SK-N-SH treated with all-trans-retinoic acid at 6 μM for 48 hours (cell line): ENCODE measurements at places on chromosomes 7 and 10.
A peak's percentile ranks its signal among the peaks of the same experiment; 100 is the strongest.

DNA sequence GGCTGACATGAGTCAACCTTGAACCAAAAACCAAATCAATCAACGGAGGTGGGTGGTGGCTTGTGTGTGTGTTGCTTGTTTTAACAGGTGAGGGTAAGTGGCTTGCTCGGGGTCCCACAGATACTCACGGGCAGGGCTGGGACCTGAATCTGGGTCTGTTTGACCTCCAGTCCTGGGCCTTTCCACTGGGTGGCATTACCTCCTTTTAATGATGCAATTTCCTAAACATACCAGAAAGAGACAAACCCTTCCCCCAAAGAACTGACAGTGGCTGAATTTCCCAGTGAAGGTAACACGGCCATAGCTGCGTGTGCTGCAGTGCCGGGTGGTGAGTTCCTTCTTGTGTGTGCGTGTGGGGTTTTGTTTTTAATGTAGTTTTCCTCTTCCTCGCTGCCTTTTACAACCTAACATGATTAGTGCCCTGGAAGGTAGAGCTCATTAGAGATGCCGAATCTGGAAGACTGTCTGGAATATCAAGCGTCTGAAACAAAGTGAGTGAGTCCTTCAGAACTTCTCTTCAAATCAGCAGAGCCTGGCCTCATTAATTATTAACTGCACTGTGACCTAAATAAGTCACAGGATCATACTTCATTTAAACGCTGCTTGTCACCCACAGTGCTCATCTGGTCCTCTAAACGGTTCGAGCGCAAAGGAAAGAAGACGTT lies 166.1 kb upstream of the TCERG1L start:
- ATAC-seq = no peak

GRCh38 chr10:46018453-46019176 lies 11.8 kb downstream of the NCOA4 start:
- no peak for ATAC-seq

GRCh38 chr7:83546586-83546985 lies 102.4 kb downstream of the SEMA3E start:
- no peak for ATAC-seq

- no peak for ATAC-seq
Measured at GRCh38 chr10:62266147-62266546, 2.5 kb downstream of the RTKN2 start.

DNA sequence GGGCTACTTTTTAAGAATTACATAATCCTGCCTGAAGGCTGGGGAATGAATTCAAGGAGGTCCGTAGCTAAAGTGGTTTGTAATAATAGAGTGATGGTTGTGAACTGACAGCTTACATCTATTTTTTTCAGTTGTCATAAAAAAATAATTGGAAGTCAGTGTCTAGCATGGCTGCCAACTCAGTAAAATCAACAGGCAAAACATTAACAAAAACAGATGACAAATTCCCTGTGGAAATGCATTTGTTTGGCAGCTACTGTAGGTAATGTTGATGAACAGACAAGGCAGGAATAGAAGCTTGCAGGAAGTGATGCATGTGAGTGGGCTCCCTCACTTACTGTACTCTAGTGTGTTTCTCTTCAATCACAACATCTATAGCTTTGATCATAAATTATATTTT lies 766.0 kb upstream of the POT1 start:
- no peak for ATAC-seq

DNA sequence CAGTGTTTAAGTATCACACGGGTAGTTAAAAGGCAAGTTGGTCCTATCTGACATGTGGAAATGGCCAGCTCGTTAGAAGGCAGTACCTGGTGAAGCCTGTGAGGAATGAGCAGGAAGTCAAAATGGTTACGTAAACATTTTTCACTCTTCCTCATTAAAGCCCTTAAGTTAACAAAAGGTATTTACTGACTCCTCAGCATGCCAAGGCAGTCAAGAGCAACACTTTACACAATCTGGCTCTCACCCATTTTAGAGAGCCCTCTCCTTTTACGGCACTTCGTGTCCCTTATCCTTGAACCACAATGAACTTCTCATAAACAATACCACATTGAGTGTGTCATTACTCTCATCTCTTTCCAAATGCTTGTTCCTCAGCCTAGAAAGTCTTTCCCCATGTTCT lies 11.0 kb upstream of the RSBN1L start:
- no peak for ATAC-seq

GRCh38 chr7:29255199-29255878 lies 60.8 kb downstream of the CHN2 start:
- ATAC-seq = no peak

DNA sequence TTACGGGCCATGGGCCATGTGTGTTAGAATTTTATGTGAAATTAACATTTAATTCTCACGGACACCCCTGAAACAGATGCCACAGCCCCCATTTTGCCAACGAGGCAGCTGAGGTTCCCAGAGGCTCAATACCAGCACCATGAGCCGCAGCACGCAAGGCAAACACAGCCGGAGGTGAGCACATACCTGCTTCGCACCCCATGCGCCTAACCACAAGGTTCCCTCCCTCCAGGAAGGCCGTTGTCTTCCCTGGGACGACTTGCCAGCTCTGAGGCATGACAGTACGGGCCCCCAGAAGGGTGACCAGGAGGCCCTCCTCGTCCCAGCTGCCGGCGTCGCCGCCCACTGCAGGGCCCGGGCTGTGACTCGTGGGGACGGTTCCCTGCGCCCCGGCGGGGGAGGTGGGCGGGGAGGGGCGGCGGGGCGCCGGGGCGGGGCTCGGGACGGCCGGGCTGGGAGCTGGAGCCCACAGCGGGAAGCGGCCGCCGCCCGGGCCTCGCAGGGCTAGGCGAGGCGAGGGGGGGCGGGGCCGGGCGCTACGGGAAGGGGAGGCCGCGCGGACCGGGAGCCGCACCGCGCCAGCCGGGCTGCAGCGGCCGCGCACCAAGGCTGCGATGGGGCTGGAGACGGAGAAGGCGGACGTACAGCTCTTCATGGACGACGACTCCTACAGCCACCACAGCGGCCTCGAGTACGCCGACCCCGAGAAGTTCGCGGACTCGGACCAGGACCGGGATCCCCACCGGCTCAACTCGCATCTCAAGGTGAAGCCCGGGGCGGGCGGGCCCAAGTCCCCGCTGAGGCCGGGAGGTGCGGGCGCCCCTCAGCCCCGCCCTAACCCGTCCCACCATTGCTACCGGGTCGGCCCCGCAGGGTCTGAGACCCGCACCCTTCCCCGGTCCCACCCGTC lies at the start of gene CAV2:
CAV2 (plus strand) TSS at position 571 of the 910 bp plus-strand sequence; CDS start at position 615, 44 bp downstream.
- ATAC-seq = peak; percentile 76

DNA sequence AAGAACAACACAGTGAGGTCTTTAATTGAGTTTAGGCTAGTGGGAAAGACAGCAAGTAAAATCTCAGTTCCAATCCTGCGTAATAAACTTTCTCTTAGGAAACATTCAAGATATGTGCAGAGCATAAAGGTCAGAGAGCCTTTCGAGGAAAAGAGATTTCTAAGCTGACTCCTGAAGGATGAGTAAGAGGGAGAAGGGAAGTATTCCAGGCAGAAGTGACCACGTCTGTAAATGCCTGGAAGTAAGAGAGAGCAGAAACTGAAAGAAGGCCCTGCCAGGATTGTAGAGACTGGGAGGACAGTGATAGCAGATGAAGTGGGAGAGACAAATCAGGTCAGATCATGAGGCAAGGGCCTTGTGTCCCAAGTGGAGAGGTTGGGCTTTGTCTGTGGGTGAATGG lies 41.8 kb downstream of the PNLIPRP3 start:
- ATAC-seq = no peak

GRCh38 chr7:25062380-25062779 lies 62.7 kb downstream of the CYCS start:
- no peak for ATAC-seq

DNA sequence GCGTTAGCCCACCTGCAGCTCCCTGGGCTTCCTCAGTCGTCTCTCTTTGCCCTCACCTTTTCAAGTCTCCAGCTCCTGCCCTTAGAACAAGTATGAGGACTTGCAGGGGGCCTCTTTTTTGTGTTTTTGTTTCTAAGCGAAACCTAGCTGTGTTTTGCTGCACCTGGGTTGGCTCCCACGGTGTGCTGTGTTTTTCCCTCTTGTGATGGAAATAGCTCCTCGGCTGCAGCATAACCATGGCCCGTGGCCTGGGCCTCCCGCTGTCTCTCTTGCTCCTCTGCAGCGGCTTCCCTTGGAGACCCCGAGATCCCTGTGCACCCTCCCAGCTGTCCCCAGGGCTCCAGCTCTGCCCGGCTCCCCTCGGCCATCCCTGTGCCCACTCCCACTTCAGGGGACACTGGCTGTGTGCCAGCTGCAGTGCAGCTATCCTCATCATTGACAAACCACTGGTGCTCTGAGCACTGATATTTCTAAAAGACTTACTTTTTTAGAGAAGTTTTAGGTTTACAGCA lies 75.6 kb upstream of the TCERG1L start:
- ATAC-seq = no peak

GRCh38 chr10:22599048-22599561 lies 115.3 kb downstream of the PIP4K2A start:
- peak; percentile 77 for ATAC-seq

GRCh38 chr7:22662036-22662435 lies 65.0 kb upstream of the IL6 start:
- no peak for ATAC-seq

DNA sequence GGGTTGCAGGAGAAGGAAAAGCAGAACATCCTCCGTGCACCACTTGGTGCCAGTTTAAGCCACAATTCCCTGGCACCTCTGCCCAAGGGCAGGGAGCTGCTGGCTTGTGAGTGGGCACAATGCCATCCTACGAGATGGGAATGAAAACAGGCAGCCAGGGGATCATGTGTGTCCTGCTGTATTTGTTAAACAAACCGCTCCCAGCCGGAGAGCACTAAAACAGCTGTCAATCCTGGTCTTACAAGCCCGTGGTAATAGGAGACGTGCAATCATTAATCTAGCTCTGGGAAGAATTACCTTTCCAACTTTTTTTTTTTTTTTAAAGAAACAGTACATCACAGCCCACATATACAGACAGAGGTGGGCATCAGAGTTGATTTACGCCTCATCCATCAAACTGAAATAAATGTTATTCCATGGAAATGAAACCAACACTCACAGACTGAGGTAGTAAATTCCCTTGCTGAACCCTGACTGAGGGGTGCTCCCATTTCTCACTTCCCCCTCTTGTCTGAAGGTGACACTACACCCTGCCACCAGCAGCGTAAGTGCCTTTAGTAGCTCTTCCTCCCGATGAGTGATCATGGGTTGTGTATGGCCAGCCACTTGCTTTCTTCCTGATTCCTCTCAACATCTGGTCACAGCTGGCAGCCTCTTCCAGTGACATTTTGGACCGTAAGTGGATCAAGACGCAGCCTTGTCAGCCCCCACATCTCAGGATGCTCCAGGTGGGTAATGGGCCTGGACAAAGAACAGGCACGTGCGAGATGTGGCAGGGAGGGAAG lies 143.8 kb downstream of the TEX36 start:
- no peak for ATAC-seq

- ATAC-seq = no peak
Measured at GRCh38 chr10:86255405-86256251, 111.0 kb downstream of the GRID1 start.

- no peak for ATAC-seq
Measured at GRCh38 chr7:7112868-7113267, 69.5 kb upstream of the C1GALT1 start.

GRCh38 chr10:60410970-60411369 lies 21.3 kb upstream of the ANK3 start:
- ATAC-seq = no peak

- no peak for ATAC-seq
Measured at GRCh38 chr7:151306374-151306773, 35.2 kb upstream of the NUB1 start.

DNA sequence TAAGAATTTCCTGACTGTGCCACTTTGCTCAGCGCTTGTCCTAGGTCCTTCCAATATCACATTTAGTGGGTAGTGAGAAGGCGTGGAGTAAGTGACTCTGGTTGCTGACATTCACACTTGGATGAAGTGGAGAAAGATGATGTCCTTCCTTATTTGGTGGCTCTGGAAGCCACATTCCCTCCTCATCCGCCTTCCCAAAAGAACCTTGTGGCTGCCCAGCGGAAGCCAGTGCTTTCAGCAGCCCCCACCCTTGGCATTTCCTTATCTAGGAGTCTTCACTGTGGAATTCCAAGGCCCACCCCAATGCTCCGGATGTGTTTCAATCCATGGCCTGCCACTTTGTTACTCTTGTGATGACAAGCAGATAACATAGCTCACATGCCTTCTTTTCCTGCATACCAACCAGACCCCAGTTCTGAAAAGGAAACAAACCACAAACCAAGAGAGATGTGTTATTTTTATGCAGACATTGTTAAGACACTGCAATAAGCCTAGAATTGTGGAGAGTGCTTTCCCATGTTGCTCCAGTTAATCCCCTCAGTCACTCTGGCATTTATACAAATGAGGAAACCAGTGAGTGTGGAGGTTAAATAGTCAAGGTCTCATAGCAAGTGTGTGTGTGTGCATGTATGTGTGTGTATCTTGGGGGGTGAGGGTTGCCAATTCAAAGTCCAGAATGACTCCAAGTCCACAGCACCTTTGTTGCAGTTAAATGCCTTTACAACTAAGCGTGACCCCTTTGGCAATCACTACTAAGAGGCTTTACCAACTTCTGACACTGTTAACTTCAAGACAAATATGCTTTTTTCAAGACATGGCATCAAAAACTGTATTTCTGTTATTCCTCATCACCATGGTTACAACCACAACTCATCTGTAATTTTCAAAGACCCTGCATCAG lies 10.3 kb upstream of the ANKRD1 start:
- peak; percentile 81 for ATAC-seq

GRCh38 chr7:123658023-123658422 lies 2.4 kb downstream of the LMOD2 start:
- ATAC-seq = no peak

DNA sequence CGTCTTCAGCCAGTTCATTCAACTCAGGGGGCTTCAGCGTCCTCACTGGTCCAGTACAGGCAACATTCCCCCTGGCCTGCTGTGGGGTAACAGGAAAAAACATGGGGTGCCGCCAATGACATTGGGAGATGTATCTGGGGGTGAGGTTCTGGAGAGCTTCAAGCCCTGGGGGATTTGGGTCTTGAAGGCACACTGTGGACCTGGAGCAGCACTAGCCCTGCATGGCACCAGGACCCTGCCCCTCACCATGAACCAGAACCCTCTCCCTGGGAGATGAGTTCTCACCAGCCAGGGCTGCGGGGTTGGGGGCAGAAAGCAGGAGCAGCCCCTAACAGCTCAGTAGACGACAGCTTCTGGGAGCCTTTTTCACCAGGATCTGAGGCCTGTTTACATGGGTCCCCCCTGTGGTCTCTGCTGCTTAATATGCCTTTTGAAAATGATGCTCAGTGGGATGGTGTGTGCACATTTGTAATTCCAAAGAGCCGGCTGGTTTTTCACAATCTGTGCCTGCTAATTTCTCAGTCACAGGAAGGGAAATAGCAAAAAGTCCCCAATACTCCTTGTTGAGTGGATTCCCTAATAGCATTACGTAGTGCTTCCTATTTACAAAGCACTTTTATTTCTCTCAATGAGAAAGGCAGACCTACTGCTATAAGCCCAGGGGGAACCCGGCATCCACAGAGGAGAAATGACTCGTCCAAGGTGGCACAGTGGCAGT lies 509.5 kb downstream of the RPS24 start:
- ATAC-seq = no peak

DNA sequence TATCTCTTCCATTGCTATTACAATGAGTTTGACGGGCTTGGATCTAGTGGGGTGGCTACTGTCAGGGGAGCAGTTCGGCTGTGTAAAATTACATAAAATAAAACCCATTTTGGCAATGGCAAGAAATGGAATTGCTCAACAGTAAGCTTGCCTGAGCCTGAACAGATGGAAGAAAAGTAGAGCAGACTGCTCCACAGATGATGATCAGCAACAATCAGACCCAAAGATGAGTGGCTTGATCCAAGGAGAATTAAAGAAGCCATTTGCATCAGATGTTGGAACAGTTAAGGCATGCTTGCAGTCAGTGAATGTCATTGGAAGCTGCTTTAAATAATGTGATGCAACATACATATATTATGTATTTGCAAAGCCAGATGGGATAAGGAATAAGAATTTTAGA lies 256.6 kb upstream of the SMIM30 start:
- no peak for ATAC-seq
